ENCODE measurements at places on chromosomes 1 and 21. TPM values are rescaled to one million over a fixed set of nuclear protein-coding genes. Genes with fewer than 3 reads are reported as not detected.

Gene SMIM11
- 16.8 TPM for total RNA-seq

Gene VWA5B1
- total RNA-seq: 0.24 TPM

Gene SV2A
- 5.0 TPM for total RNA-seq

Gene UBASH3A
- not detected for total RNA-seq

Gene COL24A1
- total RNA-seq: 2.7 TPM

Gene ASAP3
- 45.1 TPM for total RNA-seq

Gene FCRL6
- not detected for total RNA-seq

Gene PLA2G2C
- not detected for total RNA-seq

Gene ADAMTS5
- 2.9 TPM for total RNA-seq

Gene BTG2
- 192 TPM for total RNA-seq

Gene RUNX1
- total RNA-seq: 16.7 TPM

Gene MPL
- total RNA-seq: not detected

Gene DDI2
- total RNA-seq: 27.4 TPM

Gene SGIP1
- total RNA-seq: 20.2 TPM
